ENCODE measurements at places on chromosomes 1 and 21.

- peak; percentile 32 for DNase-seq
These were observed 113.6 kb upstream of the TIAM1 start for GRCh38 chr21:31457675-31458074.

DNA sequence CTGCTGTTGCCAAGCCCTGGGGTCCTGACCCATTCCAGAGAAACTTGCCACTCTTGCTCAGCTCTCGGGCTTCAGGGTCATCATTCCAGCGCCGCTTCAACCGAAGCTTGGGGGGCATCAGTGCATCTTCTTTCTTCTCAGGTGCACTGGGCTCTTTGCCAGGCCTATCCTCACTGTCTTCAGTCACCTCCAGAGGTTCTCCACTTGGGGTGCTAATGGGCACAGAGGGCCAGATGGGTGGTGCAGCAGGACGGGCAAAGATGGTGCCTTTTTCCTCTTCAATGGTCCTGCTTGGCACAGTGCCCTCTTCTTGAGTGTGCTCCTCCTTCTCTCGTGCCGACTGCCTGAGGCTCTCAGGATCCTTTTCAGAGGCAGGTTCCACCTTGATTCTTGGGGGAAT lies 13.3 kb downstream of the ETV3 start:
- no peak for DNase-seq

- DNase-seq, result no peak
These were observed 65.9 kb upstream of the ATP5PO start for GRCh38 chr21:33981391-33982101.

- no peak for DNase-seq
These were observed 1.1 kb downstream of the LRRC8C start for GRCh38 chr1:89633800-89634625.

DNA sequence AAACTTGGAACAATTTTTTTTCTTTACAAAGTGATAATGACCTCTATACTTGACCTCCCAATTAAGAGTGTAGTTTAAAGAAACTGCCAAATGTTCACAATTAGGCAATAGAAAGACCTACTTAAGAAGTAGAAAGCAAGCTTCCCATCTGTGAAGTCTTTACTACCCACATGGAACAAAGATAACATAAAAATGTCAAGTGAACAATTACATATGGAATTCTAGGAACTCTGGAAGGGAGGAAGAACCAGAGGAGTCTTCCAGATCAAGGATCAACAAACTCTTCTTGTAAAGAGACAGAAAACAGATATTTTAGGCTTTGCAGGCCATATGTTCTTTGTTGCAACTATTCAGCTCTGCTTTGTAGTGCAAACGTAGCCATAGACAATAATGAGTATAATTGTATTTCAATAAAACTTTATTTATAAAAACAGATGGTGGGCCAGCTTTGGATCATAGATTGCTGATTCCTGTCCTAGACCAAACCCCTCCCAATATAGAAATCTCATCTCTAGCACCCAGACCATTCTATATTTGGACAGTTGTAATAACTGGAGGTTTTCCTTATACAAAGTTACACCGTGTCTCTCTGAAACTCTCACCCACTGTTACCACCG lies 68.4 kb upstream of the MAGI3 start:
- DNase-seq, result no peak

DNA sequence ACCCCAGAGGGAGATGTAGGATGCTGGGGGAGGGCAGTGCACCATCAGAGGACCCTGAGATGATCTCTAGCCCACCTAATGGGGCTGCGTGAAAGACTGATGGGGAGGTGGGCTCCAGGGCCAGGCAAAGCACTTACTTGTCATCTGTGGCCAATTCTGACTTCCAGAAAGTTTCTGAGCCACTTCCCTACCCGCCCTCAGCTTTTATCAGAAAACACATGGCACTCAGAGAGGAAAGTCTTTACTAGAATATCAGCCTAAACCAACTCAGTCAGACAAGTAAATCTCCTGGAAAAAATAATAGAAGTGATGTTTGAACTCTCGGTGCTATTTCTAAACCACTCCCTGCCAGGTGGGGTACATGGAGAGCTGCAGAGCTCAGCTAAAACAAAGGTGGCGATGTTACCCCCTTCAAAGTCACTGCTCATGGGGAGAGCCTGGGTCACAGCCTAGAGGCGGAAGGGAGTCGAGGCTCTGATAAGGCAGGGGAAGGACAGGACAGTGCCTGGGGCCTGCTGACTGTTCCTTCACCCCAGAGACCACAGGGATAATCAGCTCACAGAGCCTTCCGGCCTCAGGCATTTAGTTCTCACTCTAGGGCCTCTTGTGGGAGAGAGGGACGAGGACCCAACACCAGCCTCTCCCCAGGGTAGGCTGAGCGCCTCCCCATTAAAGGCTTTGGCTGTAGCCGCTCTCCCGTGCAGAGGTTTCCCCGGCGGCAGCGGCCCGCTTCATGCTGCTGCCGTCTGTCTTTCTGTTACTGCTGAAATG lies 14.2 kb downstream of the SMIM12 start:
- no peak for DNase-seq

- no peak for DNase-seq
These were observed 25.5 kb downstream of the C1orf198 start for GRCh38 chr1:230842801-230843200.

DNA sequence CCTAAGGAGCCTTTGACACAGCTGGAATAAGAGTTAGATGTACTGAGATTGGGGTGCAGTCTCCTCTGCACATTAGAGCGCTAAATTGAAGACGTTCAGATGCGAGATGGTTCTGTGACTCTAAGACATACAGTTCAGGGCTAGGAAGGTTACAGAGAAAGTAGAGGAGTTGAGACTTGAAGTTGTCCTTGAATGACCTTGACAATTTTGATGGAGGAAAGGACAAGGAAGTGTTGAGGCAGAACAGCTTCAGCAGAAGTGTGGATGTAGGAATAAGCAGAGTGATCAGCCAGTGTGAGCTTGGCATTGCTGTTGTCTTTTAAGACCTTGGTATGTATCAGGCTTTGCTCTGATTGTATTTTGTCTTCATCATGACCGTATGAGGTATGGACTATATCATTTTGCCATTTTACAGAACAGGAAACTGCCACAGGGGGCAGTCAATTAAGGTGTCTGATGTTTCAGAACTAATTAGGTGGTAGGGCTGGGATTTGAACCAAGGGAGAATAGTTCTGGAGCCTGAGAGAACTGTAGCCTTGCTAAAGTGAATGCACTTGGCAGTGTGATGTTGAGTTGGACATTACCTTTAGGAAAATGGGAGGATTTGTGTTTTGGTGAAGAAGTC lies 9.2 kb downstream of the TTF2 start:
- no peak for DNase-seq

GRCh38 chr1:52542085-52542688 lies 10.7 kb downstream of the TUT4 start:
- DNase-seq, result no peak

- no peak for DNase-seq
These were observed 2.6 kb downstream of the TUFT1 start for GRCh38 chr1:151542710-151543129.

- DNase-seq, result no peak
These were observed 369.6 kb upstream of the ADGRL2 start for GRCh38 chr1:81430955-81431623.

- no peak for DNase-seq
These were observed 318.8 kb upstream of the NEGR1 start for GRCh38 chr1:72601035-72601674.

DNA sequence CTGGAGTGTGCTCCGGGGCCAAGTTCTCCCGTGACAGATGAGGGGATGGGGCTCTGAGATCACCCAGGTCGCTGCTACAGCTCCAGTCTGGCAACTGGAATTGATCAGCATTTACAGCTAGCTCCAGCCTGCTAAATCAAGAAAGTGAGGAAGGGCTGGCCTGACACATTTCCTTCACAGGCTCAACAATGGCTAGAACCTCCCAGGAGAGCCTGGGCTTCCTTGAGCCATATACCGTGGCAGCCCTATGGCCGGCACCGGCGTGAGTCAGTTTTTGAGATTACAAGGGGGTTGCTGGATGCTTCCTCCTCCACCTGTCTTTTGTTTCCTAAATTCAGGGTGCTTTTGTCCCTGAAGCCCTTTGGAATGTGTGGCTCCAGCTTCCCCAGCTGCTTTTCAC lies 104.2 kb downstream of the ETS2 start:
- DNase-seq, result no peak

DNA sequence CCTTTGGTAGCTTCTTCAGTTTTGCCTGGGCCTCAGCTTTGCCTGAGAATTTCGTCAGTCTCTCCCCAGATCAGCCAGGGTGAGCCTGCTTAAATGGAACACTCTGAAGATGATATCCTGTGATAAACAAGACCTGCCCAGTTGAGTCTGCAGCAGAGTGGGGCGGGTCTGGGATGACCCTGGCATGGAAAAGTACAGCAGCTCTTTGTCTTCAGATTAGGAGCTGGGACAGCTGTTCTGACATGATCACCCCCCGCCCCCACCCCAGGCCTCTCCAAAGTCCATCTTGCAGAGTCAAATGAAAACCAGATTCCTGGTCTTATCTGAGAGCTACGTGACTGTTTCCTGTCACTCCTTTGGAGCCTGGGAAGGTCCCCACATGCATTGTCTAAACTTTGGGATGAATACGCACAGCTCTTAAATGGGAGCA lies 2.2 kb upstream of the TMEM51 start:
- DNase-seq, result no peak

- DNase-seq, result no peak
These were observed 6.2 kb downstream of the COL18A1 start for GRCh38 chr21:45410865-45411809.

- DNase-seq, result no peak
These were observed 199.5 kb downstream of the PATJ start for GRCh38 chr1:61941794-61942193.

GRCh38 chr1:32647308-32648134 lies 2.8 kb downstream of the ZBTB8OS start:
- DNase-seq, result no peak

DNA sequence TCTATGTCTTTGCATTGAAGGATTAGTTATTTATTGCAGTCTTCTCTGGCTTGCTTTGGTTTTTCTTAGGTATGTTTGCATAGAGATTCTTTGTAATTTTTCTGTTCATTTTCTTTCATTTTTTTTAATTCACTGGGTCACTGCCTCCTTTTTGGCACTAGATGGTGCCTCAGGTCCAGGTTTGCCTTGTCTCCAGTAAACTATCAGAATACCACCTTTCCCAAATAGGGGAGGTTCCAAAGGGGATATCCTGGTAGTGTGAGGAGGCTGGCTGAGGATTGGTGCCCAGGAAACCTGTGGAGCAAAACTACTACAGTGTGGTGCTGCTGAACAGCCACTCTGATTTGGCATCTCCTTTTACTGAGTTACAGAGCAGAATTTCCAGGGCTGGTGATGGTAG lies 257.1 kb downstream of the KCTD3 start:
- DNase-seq, result no peak

DNA sequence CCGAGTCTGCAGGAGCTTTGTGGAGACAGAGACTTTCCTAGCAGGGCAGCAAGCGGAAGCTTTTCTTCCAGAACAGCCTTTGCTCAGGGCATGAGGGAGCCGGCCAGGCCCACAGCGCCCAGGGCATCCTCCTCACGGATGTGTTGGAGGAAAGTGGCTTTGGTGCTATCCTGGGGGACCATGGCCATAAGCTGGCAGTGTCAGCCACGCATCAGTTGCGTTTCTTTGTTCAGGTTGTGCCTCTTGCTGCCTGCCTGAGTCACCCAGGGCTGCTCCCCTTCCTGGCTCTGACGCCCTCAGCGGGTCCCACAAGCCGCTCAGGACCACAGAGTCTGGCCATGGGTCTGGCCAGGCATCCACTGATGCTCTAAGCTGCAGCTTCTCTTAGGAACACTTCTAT lies 39.6 kb upstream of the PRSS38 start:
- no peak for DNase-seq

DNA sequence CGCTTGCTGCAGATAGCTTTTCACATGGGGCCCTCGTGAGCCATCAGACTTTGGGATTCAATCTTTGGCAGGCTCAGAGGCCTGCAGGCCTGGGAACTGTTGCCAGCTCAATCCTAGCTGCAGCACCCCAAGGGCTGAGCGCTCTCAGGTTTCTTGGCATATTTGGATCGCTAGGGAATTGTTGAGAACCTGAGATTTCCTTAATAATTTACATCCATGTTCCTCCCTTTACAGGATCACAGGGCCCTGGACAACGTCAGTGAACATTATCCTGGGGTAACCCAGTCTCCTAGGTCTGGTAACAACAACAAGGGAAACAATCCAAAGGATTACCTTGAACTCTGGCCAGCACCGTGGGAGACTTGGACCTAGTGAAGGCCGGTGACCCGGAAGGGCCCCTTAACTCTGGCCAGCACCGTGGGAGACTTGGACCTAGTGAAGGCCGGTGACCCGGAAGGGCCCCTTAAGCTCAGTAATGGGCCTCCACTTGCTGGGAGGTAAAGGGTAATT lies 49.3 kb upstream of the NEK2 start:
- no peak for DNase-seq

GRCh38 chr1:234582186-234582585 lies 27.8 kb downstream of the IRF2BP2 start:
- no peak for DNase-seq

GRCh38 chr1:189152685-189153084 lies 1325.0 kb downstream of the BRINP3 start:
- no peak for DNase-seq

DNA sequence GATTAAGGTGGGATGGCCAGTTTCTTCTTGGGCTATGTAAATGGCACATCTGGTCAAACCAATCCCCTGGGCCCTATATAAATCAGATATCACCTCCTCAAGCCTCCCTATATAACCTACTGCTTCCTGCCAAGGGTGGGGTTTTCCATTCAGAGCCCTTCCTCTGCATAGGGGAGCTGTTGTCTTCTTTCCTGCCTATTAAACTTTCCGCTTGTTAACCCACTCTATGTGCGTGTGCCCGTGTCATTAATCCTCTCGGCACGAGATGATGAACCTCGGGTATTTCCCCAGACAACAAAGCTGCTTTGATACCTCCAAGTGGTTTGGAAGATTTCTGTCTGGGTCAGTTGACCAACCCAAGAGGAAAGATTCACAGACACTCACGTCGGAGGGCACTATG lies 19.3 kb upstream of the SERTAD4 start:
- DNase-seq, result no peak

DNA sequence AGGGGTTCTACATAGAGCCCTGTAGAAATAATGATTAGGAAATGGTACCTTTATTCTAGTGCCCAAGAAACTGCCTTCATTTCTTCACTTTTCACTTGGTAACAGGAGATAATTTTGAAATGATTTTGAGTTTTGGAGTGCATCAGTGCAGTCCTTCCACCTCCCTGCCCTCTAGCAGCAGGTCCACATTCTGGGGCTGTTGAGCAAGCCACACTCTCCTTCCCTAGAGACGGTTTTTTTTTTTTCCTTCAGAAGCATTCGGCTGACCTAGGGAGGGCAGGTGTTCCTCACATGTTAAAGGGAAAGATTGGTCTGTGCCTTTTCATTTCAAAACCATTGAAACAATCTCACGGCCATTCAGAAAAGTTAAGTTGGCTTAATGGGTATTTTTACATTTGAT lies 39.8 kb downstream of the SLC37A1 start:
- DNase-seq, result no peak

DNA sequence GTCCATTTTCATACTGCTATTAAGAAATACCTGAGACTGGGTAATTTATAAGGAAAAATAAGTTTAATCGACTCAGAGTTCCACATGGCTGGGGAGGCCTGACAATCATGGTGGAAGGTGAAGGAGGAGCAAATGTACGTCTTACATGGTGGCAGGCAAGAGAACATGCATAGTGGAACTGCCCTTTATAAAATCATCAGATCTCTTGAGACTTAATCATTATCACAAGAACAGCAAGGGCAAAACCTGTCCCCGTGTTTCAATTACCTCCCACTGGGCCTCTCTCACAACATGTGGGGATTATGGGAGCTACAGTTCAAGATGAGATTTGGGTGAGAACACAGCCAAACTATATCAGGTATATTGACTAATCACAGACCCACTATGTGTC lies 370.2 kb upstream of the USP24 start:
- no peak for DNase-seq

Data from inflammatory macrophage (primary cell).